Kidney (tissue), 22 donors: ENCODE measurements at places on chromosomes 11 and 22.

DNA sequence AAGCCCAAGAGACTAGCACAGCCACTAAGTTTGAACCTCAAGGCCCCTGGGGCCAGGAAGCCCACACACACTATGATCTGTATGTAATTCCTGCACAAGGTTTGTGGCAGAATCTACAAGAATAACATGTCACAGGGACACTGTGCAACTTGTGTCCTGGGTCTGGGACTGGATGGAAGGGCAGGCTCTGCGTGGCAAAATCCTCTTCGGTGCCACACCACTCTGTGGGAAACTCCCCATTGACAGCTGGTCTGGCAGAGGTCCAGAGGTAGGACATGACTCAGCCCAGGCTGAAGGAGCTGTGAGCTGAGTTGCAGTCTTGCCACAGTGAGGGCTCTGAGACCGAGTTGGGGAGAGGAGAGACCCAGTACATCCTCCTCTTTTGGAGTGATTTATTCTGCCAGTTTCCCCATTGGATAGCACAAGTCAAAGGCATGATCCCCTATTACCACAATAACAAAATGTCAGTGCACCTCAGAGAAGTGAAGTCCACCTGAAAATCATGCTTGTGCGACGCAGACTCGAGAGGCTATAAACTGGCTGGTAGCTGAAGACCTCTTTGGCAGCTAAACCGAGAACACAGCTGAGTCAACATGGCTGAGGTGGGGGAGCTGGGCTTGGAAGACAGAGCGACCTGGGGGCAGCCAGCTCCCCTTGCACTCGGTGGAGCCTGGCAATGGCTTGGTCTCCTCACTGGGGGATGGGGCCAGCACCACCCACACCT lies 23.3 kb upstream of the SERPIND1 start:
- peak; percentile 52 for DNase-seq

DNA sequence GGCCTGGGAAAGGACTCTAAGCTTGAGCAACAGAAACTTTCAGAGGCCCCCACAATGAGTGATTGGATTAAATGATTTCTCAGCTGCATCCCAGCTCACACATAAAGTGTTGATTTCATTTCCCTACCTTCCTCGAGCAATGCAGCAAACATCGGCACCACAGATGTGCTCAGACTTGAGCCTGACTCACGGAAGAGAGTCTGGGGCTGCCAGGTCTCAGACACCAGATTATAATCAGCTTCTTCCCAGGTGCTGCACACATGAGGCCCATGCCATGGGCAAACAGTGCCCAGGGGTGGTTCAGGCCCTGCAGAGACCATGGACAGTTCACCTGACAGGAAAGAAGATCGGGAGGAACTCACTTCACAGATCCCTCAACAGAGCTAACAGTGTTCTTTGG lies 226.6 kb upstream of the TENM4 start:
- DNase-seq = no peak

DNA sequence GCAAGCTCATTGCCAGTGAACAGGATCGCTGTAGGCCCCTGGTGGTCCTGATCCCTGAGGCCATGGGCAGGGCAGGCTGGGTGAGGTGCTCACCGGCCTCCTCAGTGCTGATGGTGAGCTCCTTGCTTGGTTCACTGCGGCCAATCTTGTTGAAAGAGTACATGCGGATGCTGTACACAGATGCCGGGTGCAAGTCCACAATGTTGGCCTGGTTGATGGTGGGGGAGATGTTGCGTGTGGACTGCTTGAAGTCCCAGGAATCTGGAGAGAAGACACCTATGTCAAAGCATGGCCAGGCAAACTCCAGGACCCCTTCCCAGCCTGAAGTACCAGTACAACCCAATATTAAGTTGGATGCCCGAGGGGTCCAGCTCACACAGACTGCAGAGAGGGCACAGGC lies 144.1 kb downstream of the CEP164 start:
- DNase-seq = no peak

GRCh38 chr11:64608046-64608445 lies 17.0 kb downstream of the SLC22A12 start:
- DNase-seq = peak; percentile 60

DNA sequence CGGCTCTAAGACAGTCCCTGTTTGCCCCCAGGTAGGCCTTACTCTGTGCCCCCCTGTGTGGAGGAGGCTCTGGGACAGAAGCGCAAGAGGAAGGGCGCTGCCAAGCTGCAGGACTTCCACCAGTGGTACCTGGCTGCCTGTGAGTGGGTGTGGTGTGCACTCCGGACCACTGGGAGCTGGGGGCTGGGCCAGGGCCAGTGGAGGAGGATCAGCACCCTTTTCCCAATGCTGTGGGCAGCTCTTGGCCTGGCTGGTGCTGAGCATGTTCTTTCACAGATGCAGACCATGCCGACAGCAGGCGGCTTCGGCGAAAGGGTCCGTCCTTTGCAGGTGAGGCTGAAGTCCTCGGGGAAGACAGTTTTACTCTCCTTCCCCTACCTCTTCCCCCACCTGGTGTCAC lies 3.7 kb downstream of the SCO2 start:
- no peak for DNase-seq

- no peak for DNase-seq
These were observed 10.9 kb downstream of the ZMAT5 start for GRCh38 chr22:29755889-29756288.

DNA sequence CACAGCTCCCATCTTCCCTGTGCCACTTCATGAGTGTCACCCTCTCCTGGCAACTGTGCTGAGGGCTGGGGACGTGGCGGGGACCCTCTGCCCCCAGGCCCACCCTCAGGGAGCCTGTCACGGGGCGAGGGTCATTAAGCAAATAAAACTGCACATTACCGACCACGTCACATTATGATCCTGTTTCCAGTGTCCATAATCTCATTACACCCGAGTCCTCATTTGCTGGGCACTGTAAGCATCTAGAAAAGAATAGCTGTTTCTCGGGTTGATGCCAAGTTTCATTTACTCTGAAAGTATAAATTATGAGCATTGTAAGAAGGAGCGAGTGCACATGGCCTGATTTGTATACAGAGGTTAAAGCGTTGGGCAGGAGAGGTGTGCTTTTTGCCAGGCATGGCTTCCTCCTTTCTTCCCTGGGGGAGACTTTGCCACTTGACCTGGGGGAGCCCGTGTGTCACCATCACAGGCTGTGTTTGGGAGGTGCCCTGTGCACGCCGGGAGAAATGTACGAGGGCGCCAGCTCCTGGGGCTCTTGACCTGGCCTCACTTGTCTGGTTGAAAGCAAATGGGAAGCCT lies 50.5 kb downstream of the LRP5 start:
- DNase-seq = no peak

DNA sequence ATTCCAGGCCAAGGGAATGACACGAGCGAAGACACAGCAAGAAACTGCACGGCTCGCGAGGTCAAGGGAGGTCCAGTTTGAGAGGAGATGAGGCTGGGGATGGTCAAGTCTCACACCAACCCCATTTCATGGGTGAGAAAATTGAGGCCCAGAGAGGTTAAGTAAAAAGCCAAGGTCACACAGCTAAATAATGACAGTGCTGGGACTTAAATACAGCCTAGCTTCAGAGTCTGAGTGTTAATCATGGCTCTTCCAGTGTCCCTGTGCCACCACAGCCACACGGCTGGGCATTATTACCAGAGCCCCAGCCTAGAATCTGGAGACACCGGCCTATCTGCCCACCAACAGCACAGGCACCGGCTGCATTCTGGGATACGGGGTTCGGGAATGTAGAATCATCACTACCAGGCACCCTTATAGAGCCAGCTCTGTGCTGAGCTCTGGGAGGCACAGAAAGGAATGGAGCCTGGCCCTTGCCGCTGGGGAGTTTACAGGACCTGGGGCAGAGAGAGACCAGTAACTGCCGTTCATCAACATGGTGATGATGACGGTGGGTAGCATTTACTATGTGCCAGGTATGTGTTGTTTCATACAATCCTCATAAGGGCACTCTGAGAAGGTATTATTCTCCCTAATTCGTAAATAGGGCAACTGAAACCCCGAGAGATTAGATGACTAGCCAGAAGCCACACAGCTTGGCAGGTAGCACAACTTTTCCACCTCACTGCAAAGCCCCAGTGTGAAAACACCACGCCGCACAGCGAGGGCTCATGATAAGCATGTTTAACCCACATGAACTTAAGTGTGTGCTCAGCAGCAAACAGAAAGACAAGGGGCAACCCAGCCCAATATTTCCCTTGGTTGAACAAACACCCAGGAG lies 51.8 kb downstream of the CD6 start:
- no peak for DNase-seq

DNA sequence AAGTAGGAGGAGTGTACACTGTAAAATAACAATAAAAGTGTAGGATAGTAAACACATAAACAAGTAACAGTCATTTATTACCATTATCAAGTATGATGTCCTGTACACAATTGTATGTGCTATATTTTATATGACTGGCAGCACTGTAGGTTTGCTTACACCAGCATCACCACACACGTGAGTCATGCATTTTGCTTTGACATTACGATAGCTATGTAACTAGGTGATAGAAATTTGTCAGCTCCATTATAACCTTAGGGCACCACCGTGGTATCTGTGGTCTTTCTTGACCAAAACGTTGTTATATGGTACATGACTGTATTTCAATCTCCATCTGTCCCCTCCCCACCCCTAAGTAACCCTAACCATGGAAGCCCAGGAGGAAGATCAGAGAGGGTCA lies 1.1 kb downstream of the DNAL4 start:
- DNase-seq = no peak

DNA sequence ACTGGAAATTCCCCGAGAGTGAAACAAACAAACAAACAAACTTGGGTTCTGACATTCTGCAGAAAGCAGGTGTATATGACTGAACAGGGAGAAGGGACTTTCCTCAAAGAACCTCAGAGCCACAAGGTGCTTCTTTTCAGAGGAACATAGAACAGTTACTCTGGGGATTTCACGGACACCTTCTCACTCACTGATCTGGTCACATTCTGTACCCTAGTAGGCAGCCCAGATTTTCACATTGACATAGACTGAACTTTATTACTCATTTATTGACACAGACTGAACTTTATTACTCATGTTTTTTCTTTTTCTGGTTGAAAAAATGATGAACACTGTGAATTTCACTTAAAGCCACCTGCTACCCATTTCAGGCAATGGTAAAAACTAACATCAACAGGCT lies 263.0 kb downstream of the OPCML start:
- no peak for DNase-seq

- DNase-seq = peak; percentile 61
These were observed 46.7 kb downstream of the IGLL1 start for GRCh38 chr22:23533328-23533762.

GRCh38 chr11:57500515-57500914 lies 15.0 kb downstream of the SLC43A1 start:
- DNase-seq = no peak

DNA sequence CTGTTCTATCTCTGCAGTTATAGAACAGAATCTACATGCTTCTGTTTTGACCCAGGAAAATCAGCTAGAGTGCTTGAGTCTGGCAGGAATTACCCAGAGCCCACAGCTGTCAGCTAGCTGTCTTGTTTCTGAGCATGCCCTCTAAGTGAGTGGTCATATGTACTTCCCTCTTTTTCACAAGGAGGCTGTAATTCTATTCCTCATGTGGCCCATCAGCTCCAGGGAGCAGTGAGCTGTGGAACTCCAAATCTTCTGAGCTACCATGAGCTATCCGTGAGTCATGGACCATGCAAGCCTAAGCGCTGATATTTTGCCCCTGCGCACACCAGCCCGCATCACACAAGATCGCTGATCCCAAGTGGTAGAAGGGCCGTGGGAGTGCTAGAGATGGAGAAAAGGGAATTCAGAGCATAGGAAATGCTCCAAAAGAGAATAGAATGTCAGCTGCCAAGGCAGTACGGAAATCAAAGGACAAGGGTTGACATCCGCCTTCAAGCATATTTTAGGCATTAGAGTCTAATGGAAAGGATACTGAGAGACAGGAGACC lies 5.4 kb downstream of the FJX1 start:
- peak; percentile 52 for DNase-seq

GRCh38 chr11:71212871-71213559 lies 39.4 kb downstream of the SHANK2 start:
- no peak for DNase-seq

DNA sequence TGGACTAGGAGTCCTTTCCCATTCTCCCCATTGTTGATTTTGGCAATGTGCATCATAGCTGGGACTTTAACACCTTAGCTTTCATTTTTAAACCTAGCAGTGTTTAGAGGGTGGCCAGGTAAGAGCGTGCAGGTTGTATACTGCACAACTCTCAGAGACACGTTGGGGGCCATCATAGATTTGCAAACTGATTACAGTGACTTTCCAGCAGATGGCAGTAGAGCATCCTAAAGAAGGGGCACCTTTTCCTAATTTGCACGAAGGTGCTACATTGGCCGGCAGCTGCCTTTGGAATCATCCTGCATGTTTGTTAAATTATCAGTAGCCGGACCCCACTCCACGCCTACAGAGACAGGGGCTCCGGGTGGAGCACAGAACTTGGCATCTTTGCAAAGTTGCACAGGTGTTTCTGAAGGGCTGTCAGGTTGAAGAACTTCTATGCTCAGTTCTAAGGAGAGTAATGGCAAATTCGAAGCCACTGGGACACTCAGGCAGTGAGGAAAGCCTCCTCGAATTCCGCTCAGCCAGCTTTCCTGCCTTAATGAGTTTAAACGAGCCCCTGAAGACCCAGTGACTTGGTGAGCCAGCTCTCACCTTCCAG lies 7.7 kb downstream of the LHFPL7 start:
- DNase-seq = no peak

DNA sequence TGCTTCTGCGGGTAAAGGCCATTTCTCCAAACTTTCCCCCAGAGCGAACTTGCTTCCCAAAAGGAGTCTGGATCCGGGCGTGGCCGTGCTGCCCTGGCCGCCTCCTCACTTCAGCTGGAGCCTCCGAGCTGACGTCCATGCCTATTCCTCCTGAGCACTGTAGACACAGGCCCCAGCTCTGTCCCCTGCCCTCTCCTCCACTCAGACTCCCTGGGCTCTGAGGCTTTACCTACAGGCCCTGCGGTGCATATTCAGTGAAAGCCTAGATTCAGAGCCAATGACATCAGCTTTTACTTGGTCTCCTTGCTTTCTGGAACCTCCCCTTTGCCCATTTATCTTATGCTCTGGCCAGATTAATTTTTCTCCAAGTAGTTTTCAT lies 9.7 kb downstream of the LRP5 start:
- DNase-seq = no peak

- no peak for DNase-seq
These were observed 2.8 kb upstream of the ROBO4 start for GRCh38 chr11:124900464-124900863.

DNA sequence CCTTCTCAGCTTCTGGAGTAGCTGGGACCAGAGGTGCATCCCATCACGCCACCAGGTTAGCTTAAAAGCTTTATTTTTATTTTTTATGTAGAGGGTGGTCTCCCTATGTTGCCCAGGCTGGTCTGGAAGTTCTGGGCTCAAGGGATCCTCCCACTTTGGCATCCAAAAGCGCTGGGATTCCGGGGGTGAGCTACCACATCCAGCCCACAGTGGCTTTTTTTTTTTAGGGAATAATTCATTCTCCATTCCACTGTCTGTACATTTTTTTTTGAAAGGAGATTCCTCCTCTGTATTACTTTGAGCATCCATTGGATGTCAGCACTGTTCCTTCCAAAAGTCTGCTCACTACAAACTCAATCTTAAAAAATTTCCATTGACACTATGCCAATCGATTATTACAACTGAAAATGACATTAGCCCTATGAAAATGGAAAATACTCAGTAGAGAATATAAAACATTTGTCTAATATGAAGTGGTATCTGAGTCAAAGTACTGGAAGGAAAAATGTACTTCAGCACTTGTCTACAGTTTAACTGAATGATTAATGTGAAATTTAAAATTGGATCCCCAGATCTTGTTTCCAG lies 1.3 kb upstream of the LPXN start:
- peak; percentile 43 for DNase-seq

- no peak for DNase-seq
These were observed 90.3 kb downstream of the RPL27A start for GRCh38 chr11:8772571-8773519.

GRCh38 chr11:87616511-87616910 lies 558.7 kb downstream of the RAB38 start:
- DNase-seq = no peak
